ENCODE measurements at places on chromosomes 4 and X.

DNA sequence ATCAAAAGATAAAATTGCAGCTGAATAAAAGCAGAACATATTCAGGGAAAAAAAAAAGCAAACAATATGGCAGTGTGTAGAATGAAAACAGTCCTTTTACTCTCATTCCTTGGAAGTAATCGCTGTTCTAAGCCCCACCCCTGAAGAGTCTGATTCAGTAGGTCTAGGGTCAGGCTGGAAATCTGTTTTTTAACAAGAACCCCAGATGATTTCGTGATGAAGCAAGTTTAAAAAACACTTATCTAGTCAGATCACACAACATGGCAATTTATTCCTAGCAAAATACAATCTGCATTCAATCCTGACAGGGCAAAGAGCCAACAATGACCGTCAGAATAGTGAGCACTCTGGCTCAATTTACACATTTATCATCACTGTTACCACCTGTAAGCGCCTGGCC, 16.1 kb downstream of the FAM120C start:
- DNase-seq, result no peak

GRCh38 chrX:5388087-5388486, 840.6 kb downstream of the NLGN4X start:
- no peak for DNase-seq

DNA sequence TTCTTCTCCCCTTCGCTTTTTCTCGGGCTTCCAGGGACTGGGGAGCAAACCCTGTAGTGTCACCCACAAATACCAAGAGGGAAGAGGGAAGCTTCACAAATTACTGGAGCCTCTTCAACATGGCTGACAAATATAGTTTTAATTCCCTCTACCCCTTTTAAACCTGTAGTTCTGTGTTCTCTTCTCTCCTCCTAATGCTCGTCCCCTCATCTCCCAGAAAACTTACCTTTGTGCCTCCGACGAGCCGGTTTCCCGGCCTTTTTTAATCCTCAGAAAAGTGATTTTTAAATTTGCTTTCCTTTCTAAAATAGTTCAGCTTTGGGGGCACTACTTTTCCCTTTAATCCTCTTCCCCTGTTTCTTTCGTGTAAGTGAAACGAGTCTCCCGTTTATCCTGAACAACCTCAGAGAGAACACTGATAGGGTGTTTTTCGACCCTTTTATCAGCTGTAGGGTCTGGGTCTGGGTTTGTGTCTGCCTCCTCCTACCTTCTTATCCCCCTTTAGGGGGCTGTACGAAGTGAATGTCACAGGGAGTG, 408 bp downstream of the TET2 start:
- DNase-seq, result no peak

DNA sequence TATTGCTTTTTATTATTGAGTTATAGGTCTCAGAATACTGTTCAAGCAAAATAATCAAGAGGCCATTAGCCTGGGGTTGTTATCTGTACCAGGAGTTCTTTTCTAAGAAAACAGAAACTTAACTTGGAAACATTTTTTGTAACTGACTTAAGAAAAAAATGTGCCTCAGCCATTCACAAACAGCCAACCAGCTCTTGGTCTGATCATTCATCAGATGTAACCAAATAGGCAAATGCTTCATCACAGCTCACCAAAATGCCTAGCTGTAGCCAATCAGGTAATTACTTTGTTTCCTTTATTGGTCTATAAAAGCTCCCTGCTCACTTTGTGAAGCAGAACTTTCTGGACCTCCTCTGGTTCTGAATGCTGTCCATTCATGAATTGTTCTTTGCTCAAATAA, 387.7 kb downstream of the FAT4 start:
- DNase-seq, result no peak

GRCh38 chr4:24303926-24304325, 280.4 kb downstream of the DHX15 start:
- DNase-seq, result no peak

- no peak for DNase-seq
Observed at GRCh38 chr4:48141048-48141447, 7.0 kb upstream of the TXK start.

- no peak for DNase-seq
Observed at GRCh38 chrX:129791336-129791735, 11.6 kb downstream of the SASH3 start.

DNA sequence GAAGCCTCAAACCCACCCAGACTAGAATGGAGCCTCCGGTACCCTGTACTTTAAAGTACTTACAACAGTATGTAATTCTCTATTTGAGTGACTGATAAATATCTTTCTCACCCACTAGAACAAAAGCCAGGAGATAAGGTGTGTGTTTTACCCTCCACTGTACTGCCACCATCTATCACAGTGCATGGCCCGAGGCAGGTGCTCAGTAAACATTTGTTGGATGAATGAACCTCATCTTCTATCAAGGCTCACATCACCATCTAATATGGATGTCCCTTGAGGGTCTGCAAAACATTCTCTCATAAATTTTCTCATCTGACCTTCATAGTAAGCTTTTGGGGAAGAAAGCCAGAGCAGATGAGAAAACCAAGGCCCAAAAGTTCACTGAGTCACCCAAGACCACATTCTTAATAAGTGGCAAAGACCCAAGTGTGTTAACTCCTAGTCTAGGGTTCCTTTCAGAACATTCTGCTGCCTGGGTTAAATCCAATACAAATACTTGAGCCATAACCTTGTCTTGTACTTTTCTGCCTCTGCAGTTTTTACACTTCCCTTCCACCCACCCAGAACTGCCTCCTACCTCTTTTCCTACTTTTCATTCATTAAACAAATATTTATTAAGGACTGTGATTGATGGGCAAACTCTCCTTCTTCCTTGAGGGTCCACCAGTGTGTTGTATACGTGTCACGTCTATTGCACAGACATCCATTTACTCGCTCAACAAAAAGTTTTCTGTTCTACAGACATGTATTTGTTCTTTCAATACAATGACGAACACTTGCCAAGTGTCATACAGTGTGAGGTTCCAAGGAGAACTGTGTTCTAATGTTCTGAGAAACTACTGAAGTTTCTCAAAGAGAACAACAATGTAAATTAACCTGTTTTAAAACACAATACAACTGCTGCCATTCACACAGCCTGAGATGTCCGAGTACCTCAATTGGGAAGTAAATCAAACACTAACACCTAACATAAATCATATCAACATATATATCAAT, 35.7 kb downstream of the APBB2 start:
- DNase-seq, result no peak

DNA sequence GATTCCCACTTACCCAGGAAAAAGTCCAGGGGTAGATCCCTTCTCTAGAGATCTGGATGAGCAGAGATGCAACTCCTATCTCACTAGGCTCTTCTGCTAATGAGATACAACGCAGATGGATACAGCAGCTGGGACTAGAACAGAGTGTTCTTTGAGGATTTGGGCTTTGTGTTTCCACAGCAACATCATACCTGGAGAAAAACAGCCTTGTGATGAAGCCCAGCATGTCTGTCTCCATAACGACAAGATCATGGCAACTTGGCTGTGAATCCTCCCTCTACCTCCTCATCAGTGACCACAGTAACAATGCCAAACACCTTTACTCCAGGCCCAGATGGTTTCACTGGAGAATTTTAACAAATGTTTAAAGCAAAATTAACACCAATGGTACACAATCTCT, 80.1 kb downstream of the RCHY1 start:
- no peak for DNase-seq

DNA sequence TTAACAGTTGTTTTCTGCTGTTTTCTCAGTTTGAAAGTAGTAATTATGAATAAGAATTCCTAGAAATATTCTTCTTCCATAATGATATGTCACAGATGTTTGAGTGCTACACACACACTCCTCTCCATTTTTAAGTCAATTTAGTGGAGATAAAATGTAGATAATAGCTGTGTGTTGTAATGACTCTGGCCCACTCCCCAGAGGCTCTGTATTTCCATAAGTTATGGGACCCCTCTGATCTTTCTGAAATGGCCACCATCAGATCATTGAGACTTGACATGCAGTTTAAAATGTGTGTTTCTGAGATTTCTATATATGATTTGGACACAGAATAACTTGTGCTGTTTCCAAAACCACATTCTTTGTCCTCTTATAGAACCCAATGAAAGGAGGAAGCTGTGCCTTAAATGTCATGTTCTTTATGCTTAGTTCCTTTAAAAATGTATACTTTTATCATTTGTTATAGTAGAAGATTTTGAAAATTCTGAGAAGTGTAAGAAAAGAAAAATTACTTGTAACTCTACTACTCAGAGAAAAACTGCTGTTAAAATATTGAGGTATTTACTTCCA, 46.4 kb downstream of the GAB1 start:
- DNase-seq, result no peak

GRCh38 chr4:162838671-162839070, 328.0 kb downstream of the NAF1 start:
- DNase-seq, result no peak

DNA sequence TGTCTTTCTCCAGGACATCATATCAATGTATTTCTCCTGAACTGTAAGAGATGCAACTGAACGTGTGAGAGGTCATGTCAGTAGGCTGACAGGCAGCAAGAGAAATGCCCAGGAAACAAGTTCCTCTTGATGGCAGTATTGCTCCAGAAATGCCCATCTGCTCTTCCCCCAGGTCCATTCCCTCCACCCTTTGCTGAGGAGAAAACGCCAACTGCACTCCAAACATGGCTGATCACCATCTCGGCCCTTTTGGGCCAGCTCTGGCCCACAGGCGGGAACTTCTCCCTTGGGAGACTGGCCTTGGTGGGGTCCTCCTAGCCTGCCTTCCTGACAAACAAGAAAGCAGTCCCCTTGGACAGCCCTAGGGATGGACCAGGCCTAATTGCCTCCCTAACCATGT, 276.5 kb upstream of the AGTR2 start:
- DNase-seq, result no peak

DNA sequence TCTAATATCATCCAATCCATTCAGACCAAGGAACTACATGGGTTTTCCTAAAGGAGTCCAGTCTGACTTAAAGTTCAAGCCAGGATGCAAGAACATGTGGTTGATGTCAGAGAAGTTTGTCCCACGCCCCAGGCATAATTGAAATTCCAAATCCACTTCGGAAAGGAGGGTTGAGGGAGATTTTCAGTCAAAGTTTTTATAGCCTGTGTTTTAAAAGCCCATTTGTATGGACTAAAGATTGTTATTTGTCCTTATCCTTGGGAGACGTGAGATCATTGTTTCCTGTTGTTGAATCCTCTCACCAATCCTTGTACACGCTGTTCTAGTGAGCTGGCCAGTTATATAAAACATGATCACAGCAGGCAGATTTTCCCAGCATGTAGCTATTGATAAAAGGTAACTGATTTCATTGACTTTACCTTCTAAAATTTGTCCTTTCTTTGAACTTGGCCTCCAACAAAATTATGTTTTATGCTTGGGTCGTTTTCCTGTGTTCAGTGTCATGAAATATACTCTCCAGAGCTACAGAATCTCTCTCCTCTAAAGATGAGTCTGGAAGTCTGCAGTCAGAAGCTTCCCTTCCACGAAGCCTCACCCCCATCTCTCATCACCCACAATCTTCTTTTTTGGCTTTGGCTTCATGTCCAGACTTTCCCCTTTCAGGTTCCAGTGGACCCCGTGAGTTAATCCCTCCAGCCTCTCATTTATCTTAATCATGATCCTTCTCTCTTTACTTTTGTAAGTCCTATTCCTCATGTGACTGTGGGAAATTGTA, 92.9 kb downstream of the ATP10D start:
- no peak for DNase-seq

GRCh38 chrX:148540671-148541583, 40.5 kb downstream of the AFF2 start:
- DNase-seq, result no peak

- no peak for DNase-seq
Observed at GRCh38 chrX:16451334-16451733, 198.6 kb upstream of the S100G start.

- no peak for DNase-seq
Observed at GRCh38 chr4:124902001-124902515, 189.5 kb upstream of the ANKRD50 start.

DNA sequence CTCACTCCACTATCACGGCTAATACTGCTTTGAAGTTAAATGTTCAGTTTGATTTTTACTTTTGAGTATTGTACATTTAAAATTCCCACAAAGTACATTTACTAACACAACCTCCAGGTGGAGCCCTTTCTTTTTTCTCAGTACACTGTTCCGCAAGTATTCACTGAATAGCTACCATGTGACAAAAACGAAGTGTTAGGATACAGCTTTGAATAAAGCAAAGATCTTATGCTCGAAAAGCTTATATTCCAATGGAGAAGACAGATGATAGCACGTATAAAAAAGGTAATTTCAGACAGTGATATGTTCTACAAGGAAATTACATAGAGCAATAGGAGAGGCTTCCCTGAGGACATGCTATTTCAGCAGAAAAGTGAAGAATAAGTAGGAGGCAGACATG, 60.7 kb upstream of the ABCG2 start:
- no peak for DNase-seq

DNA sequence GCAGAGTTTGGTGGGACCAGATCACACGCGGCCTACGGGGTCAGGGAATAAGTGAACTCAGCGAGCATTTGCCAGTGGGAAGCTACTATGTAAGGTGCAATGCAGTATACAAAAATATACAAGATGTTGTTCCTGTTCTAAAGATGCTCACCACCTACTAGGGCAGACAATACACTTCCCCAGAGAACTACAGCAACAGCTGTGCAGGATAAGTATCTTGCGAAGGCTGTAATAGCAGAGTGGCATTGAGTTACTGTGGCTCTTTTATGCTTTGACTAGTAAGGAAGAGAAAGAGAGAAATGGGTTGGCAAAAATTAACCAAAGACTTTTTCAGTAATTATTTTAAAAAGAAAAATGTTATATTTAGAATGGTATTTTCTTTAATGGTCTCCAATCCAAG, 61.2 kb downstream of the CDS1 start:
- no peak for DNase-seq

- DNase-seq, result no peak
Observed at GRCh38 chr4:156954587-156954986, 17.0 kb downstream of the PDGFC start.

GRCh38 chr4:180560896-180561295, 1682.3 kb upstream of the TENM3 start:
- DNase-seq, result no peak

GRCh38 chrX:27598312-27598711, 8.2 kb downstream of the DCAF8L2 start:
- DNase-seq, result no peak
